ENCODE measurements at places on chromosomes 7 and 10. TPM values are rescaled to one million over a fixed set of nuclear protein-coding genes. Genes with fewer than 3 reads are reported as not detected.

Gene TMEM270
- polyA plus RNA-seq, result not detected

DNA sequence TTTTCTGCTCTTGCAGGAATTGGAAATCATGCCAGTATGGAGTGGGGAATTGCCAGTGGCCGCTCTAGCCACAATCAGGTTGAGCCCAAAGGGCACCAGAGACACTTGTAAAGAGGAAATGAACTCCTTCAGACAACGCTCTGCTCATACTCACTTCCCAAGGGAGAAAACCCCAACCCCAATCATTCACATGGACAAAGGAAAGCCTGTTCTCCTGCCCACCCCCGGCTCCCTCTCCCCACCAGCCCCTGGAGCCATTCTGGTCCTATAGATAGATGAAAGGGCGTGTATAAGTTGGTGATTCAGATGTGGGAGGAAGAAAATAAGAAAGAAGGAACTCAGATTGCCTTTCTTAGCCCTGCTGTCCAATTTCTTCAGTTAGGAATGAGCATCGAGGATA lies 57.4 kb downstream of the GFRA1 start:
- H3K4me3 ChIP-seq, result no peak overlapping the region
- no peaks in the 10 kb centered on the region for H3K4me1 ChIP-seq
- no peak for DNase-seq

Gene CDNF
- polyA plus RNA-seq, result 1.3 TPM

GRCh38 chr7:106463851-106464611 lies 179.2 kb upstream of the NAMPT start:
- DNase-seq, result no peak
- H3K27ac ChIP-seq, result peak overlapping the region; percentile 69
- no peaks in the 10 kb centered on the region for H3K36me3 ChIP-seq

Gene WASL
- 3.2 TPM for polyA plus RNA-seq
